ENCODE measurements at places on chromosomes 7 and 10. TPM values are rescaled to one million over a fixed set of nuclear protein-coding genes. Genes with fewer than 3 reads are reported as not detected.

MUC12 gene
- total RNA-seq = not detected

PTPRE gene
- total RNA-seq = 16.0 TPM

ASB4 gene
- total RNA-seq = 7.8 TPM

COBL gene
- 76.5 TPM for total RNA-seq

DNA sequence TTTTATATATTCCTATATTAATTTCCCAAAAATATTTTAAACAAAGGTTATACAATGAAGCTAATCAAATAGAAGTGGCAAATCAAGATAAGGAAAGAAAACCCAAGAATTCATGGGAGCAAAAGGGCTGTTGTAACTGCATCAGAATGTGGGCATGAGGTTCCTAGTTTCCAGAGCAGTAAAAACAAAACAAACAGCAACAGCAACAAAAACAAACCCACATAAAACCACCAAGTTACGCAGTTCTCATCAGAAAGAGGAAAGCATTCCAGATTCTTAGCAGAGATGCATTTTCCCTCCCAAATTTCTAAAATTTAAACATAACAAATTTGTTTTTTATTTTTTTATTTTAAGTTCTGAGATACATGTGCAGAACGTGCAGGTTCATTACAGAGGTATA is 34.8 kb upstream of the MSMB start:
- no peak for DNase-seq

GRCh38 chr7:137096607-137097006 is 228.2 kb downstream of the CHRM2 start:
- DNase-seq = no peak

- no peak for DNase-seq
These were observed 6.1 kb downstream of the GIMAP1 start for GRCh38 chr7:150722431-150722931.

DNA sequence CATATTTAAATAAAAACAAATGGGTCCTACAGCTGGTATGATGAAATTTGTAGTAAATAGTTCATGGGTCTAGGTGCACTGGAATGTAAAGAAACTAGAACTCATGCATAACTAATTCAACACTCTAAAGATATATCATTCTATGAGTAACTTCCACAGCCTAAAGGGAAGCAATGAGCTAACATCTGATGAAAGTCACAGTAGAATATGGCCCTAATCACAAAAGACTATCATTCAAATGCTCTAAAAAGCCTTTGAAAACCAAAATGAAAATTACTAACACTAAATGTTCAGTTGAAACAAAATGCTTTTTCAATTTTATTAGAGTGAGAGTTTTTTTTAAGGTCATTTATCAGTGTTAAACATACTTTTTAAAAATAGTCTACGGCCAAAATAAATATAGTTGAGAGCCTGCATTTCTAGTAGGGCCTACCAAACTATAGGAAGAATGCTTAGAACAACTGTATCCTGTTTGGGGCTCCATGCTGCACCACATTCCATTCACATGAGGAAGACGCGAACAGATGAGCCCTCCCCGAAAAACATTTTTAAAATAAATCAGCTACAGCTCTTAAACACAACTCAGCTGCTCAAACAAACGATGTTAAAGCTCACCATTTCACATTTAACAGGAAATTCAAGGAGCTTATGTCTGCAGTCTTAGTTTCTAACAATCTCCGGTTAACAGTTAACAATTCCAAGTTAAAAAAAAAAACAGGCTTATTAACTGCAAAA is 134.5 kb downstream of the NRBF2 start:
- DNase-seq = no peak

DNA sequence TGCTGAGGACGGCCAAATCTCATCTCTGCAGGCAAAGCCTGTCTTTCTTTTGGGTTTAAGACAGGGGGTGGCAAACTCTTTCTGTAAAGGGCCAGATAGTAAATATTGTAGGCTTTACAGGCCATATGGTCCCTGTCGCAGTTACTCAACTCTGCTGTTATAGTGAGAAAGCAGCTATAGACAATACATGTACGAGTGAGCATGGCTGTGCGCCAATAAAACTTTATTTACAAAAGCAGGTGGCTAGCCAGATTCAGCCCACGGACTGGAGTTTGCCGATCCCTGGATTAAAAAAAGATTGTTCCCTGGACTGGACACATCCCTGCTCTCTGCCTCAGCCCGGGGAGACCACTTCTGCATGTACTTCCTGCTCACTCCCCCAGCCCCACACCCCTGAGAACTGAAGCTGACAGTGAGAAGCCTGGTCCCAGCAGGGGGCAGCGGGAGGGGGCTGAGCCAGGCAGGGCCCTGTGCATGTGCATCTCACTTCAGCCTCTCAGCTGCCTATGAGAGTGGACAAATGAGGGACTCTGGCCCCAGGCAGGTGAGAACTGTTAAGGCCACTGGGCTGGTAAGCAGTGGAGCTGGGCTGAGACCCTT is 392.4 kb downstream of the PLXNA4 start:
- no peak for DNase-seq
